ENCODE measurements at places on chromosomes 5 and 9. TPM values are rescaled to one million over a fixed set of nuclear protein-coding genes. Genes with fewer than 3 reads are reported as not detected.
A peak's percentile ranks its signal among the peaks of the same experiment; 100 is the strongest.

DNA sequence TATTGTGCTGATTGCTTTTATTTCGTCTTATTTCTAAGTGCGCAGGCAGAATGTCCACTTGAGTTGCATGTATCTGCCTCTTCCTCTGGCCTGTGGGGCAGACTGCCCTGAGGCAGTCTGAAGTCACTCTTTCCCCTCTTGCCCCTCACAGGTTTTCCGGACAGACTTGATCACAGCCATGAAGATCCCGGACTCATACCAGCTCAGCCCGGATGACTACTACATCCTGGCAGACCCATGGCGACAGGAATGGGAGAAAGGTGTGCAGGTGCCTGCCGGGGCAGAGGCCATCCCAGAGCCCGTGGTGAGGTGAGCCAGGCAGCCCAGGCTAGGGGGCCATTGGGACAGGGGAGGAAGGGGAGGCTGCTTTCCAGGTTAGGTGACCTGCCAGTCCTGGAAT is 26.4 kb downstream of the JADE2 start:
- H3K27me3 ChIP-seq: no peaks in the 10 kb centered on the region
- H3K4me3 ChIP-seq: no peak overlapping the region
- peaks cover 72% of the 10 kb centered on the region for H3K4me1 ChIP-seq
- peak overlapping the region; percentile 80 for H3K27ac ChIP-seq
- peaks cover 55% of the 10 kb centered on the region for H3K36me3 ChIP-seq
- no peak for DNase-seq

DNA sequence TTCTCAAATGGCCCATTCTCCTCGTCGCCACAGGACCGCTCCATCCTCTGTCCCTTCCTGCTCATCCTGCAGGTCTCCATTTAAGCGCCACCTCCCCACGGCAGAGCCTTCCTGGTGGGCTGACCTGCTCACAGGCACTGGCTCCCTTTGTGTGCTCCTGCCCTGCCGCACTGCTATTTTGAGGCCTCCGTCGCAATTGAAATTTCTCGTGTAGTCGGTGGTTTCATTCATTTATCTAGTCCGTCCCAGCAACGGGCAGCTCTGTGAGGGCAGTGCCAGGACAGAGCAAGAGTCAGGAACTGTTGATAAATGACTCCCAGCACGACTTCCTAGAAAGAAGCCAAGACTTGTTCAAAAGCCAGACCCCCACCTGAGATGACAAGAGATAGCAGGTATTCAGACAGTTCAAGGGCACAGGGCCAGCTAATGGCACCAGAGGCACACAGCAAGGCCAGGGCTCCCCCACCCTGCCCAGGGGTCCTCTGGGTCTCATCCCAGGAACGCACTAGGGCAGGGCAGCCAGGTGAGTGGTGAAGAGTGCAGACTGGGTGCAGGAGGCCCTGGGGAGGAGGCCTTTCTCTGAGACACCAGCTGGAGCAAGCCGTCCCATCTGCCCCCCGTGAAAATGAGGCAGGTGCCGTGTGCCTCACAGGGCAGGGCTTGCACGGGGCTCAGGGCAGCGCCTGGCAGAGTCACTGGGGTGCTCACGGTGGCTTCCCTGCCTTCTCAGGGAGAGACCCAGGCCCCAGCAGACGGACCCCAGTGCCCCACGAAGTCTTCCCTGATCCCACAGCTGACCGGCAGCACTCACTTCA is 36.9 kb downstream of the FAM78A start:
- H3K4me3 ChIP-seq: no peak overlapping the region
- no peak for DNase-seq

DNA sequence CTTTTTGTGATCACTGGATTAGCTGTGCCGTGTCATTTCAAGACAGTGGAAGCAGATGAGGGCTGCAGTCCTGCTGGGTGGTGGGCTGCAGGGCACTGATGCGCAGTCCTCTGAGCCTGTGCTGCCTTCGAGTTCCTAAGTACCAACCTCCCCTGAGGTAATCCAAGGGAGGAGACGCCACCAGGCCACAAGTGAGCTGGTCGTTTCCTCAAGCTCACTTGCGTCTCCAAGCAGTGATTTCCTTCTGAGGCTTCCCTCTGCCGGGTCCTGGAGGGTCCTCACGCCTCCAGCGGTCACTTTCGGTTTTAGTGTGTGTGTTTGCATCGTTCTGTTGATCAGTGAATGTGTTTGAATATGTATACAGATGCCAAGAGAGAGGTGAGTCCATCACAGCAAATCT is 115.7 kb downstream of the TRIO start:
- no peak for DNase-seq
- peaks cover 11% of the 10 kb centered on the region for H3K27me3 ChIP-seq
- H3K4me3 ChIP-seq: no peak overlapping the region
- H3K36me3 ChIP-seq: no peaks in the 10 kb centered on the region

Gene PKN3
- total RNA-seq: 9.3 TPM
